ENCODE measurements at places on chromosomes 11 and 22. TPM values are rescaled to one million over a fixed set of nuclear protein-coding genes. Genes with fewer than 3 reads are reported as not detected.

GRCh38 chr22:30261134-30261533 is 5.5 kb downstream of the OSM start:
- no peak for DNase-seq

The ZDHHC13 gene
- 28.1 TPM for total RNA-seq

DNA sequence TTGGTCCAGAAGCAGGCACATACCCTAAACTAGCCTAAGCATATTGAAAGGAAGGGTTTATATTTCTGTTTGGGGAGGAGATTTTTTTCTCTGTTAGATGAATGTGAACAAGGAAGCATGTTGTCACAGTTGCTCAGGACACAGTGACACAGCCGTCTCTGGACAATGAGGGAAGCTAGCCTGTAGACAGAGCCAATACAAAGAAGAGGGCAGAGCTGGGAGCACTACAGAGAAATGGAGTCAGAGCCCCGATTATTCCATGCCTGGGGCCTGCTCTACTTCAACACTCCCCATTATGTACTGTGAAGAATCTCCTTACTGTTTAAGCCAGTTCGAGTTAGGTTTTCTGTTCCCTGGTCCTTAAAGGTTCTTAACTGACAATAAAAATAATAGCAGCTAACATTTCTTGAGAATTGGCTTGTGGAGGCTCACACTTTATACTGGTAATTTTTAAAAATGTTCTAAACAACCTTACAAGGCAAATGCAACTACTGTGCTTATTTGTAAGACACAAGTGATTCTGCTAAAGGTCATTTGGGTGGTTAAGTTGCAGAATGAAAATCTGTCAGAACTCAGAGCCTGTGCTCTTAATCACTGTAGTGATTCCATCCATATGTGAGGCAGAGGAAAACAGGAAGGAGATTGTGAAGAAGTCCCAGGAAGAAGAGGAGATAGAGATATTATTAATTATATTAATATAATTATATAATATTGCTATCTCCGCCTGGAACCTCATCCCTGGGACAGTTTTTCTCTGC is 58.8 kb upstream of the RRAS2 start:
- no peak for DNase-seq

The OR51B5 gene
- total RNA-seq: not detected

GRCh38 chr11:68106165-68106940 is 14.8 kb downstream of the CHKA start:
- DNase-seq: no peak

DNA sequence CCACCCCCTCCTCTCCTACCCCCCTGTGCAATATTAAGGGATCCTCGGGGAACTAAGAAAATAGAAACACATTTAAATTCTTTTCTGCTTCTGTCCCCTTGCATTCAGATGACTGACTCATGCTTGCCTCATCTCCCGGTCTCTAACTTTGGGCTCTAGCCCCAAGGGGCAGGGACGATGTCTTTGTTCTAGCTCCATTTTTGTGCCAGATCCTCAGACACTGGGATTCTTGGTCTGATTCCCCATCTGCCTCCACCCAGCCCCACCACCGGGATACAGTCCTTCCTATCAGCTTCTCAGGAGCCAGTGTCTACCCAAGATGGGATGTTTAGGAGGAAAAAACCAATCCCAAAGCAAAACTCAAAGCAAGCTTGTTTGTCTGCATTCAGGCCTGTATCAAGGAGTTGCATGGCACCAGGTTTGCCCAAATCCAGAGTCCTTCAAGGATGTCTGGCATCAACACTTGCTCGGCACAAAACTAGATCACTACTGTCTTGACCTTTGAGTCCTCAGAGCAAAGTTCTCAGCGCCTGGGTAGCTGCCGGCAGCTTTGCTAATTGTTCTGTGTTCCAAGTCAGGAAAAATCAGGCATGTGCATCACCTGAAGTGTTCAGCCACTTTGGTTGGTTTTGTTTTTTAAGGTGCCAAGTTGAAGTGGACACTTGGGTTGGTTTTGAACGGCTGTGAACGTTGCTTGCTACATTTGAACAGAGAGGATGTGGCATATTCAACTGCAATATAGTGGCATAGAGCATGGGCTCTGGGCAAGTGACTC is 212.8 kb downstream of the DSCAML1 start:
- no peak for DNase-seq

GRCh38 chr11:29200791-29201562 is 815.9 kb downstream of the KCNA4 start:
- no peak for DNase-seq

- no peak for DNase-seq
These were observed 89.4 kb downstream of the SYN3 start for GRCh38 chr22:32968746-32969145.

DNA sequence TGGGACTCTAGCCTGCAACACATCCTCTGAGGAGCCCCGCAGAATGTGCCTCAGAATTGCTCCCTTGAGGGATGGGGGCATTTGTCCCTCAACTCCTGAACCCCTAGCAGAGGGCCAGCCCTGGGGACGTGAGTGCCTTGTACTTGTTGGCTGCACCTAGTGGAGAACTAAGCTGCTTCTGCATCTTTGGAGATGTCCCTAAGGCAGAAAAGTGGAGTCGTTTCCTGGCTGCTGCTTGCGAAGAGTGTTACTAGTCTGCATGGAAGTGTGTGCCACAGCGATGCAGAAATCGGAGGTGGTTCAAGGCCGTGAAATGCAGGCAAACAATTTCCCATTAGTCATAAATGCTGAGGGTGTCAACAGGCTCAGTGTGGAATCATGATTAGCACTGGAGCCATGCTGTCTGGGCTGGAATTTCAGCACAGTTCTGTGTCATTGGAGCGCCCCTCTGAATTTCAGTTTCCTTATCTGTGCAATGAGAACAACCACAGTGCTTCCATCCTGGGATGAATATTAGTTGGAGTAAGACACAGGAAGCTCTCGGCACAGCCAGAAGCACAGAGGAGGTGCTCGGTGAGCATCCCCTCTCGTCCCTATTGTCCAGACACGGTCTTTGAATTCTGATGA is 56.5 kb downstream of the MIAT start:
- DNase-seq: no peak

The RAG1 gene
- total RNA-seq: not detected

GRCh38 chr11:123184531-123184930 is 10.5 kb downstream of the CLMP start:
- DNase-seq: no peak

- DNase-seq: peak; percentile 93
These were observed at the start of gene APBB1 for GRCh38 chr11:6419009-6419631. TSS of gene APBB1 (minus strand) at chr11:6419094. CDS start at chr11:6411347, 7,747 bp downstream.

DNA sequence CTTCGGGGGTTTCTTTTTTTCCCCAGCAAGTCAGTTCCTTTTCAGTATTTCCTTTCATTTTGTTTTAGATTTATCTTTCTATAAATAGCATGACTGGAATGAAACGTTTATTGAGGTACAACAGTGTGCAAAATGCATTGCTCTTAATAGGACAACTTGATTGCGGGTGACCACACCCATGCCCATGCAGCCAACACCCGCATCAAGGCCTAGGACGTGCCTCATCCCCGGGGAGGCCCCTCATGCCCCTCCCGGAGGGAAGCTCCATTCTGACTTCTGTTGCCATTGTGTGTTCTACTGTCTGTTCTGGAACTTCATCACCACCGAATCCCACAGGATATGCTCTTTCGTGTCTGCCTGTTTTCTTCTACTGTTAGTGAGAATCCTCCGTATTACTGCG is 82.2 kb downstream of the RPS6KA4 start:
- no peak for DNase-seq
